ENCODE measurements at places on chromosomes 13 and 19. TPM values are rescaled to one million over a fixed set of nuclear protein-coding genes. Genes with fewer than 3 reads are reported as not detected.
A peak's percentile ranks its signal among the peaks of the same experiment; 100 is the strongest.

The KANK3 gene
- polyA plus RNA-seq = 2.1 TPM

The KL gene
- not detected for polyA plus RNA-seq

The ANGPTL8 gene
- not detected for polyA plus RNA-seq

The PSG11 gene
- polyA plus RNA-seq = not detected

The LENG1 gene
- polyA plus RNA-seq = 12.5 TPM

DNA sequence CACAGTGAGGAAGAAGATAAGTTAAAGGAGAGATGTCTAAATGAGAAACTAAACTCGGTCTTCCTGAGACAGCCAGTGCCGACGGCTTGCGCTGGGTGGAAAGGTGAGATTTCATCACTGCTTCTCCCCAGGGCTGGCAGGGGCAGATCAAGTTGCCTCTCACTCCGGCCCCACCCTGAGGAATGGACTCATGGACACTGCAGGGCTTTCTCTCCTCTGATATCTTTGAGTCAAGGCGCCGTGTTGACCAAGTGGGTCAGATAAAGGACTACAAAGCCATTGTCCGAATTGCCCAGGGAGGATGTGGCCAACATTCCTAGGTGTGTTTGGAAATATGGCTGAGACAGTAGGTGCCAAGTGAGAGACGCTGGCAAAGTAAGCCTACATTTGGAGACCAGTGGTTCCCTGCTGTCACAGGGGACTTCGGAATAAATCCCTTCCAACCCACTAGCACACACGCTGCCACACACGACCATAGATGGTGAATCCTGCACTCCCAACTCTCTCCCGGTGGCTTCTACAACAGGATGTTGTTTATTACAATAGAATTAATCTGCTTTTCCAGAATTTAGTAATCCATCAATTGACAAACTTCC lies 156.5 kb upstream of the TSC22D1 start:
- DNase-seq = no peak

GRCh38 chr13:46551410-46552302 lies 1.3 kb upstream of the LRCH1 start:
- peak; percentile 55 for DNase-seq

GRCh38 chr19:43784241-43784980 lies 3.6 kb upstream of the KCNN4 start:
- DNase-seq = peak; percentile 74

DNA sequence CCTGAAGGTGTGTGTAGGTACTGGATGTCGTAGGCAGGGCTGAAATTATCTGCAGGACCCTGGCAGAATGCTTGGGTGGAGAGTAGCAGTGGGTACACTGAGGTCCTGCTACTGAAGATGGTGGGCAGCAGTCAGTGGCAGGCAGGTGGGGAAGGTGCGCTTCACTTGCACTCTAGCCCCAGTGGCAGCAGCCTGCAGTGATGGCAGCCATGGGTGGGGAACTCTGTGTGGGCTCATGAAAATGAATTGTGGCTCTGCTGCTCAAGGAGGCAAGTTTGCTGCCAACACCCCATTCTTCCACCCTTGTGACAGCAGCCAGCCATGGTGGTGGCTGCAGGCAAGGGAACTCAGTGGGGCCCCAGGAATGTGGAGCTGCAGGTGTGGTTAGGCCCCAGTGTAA lies 1242.7 kb upstream of the MIR17HG start:
- no peak for DNase-seq

- DNase-seq = no peak
These were observed 465.1 kb upstream of the SLC10A2 start for GRCh38 chr13:103531278-103531677.

DNA sequence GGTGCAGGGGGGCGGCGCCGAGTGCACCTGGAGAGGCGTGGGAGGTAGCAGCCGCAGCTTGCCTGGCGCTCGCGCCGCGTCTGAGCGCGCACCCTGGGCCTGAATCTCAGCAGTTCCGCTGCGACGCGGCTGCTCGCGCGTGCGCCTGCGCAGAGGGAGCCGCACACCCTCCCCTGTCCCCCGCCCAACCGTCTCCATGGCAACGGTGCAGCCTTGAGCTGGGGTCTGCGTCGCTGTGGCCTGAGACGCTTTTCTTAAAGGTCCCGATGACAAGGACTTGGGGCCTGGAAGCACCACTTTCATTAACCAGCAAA lies at the start of gene PNMA8B:
Gene PNMA8B, minus strand, starts transcription at position 82 of the 314 bp plus-strand sequence. CDS start 402 bp downstream, outside the sequence.
- peak; percentile 29 for DNase-seq

GRCh38 chr19:17473041-17473440 lies 2.7 kb downstream of the SLC27A1 start:
- DNase-seq = no peak

GRCh38 chr19:17370026-17370587 lies 7.0 kb downstream of the PLVAP start:
- DNase-seq = no peak

DNA sequence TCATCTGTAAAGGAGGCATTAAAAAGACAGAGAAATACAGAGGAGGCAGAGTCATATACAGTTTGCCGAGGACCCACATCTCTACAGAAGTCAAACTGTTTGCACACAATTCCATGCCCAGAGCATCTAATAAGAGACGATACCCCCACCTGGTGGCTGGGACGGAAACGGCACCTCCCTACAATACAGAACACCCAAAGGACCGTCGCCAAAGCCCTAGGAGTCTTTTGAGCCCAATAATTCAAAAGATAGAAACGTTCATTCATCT lies 703 bp upstream of the PLEKHG2 start:
- peak; percentile 93 for DNase-seq

DNA sequence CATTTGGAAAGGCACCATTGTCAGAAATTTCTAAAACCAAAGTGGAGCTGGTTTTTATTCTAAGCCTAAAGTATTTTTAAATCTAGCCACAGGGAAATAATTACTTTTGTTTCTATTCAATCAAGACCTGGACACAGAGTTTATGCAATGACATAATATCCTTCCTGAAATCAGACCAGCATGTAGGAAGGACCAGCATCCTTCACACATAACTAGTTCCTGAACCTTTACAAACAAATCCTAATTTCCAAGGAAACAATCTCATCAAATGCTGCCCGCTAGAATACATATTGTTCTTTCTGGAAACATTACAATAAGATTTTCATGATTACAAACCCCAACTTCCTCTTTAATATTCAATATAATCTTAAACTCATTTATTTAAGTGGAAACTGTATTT lies 1.5 kb downstream of the STARD13 start:
- DNase-seq = no peak

GRCh38 chr13:46478651-46479050 lies 74.3 kb upstream of the LRCH1 start:
- no peak for DNase-seq

DNA sequence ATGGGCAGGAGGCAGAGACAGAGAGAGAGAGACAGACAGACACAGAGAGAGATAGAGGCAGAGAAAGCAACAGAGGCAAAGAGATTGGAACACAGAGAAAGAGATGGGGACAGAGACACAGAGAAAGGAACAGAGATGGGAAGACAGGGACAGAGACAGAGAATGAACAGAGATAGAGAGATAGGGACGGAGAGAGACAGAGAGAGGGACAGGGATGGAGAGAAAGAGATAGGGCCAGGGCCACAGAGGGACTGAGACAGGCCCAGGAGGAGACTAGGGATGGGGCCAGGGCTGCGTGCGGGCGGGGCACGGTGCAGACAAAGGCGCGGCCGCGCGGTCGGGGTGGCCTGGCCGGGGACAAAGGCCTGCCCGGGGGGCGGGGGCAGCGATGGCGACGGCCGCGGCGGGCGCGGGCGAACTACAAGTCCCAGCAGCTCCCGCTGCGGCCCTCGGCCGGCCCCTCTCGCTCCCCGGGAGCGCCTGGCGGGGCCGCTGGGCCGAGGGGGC lies at the start of gene ZNF358:
Gene ZNF358, plus strand, starts transcription at position 459 of the 507 bp plus-strand sequence. CDS start 3,140 bp downstream, outside the sequence.
- DNase-seq = no peak

- peak; percentile 63 for DNase-seq
These were observed 1.1 kb downstream of the ZNF850 start for GRCh38 chr19:36771261-36772231.

Measured in CD4-positive, CD25-positive, alpha-beta regulatory T cell (primary cell).